ENCODE measurements at places on chromosomes 2 and 18.

- DNase-seq, result no peak
Observed at GRCh38 chr2:12169721-12170120, 423.3 kb downstream of the LPIN1 start.

DNA sequence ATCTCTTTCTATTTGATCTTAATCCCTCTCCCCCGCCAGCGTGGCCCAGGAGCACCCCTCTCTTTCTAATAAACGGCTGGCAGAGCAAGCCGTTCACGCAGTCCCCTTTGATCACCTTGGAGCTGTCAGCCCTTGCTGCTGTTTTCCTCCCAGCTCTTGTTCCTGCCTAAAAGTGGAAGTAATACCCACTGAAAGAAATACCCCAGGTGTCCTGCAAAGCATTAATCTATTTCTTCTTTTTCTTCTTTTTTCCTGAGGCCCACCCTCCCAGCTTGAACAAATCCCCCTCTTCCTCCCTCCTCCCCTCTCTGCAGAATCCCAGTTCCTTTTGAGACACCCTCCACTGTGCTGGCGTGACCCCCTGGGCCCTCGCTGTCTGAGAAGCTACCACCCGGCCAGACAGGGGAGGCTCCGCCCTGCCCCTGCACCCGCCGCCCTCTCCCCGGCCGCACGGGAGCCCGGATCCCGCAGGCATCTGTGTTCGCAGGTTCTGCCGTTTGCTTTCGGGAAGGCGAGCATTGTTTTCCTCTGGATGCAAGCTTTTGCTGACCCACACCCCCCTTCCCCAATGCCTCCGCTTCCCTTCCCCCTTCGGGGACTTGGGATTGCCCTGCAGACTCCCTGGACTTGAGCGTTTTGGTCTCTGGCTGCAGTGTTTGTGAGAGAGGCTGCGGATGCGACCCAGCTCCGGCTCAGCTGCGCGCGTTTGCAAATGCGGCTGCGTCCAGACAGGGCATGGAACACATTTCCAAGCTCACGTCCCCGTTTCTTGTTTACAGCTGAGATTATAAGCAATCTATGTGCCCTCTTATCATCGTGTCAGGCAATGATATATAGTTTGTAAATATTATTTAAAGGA is 631.5 kb downstream of the NYAP2 start:
- DNase-seq, result peak; percentile 52

GRCh38 chr2:21041462-21041861 is 2.4 kb downstream of the APOB start:
- no peak for DNase-seq

- DNase-seq, result no peak
Observed at GRCh38 chr2:47535073-47535472, 132.1 kb downstream of the MSH2 start.

GRCh38 chr2:44934983-44935728 is 6.3 kb upstream of the SIX3 start:
- no peak for DNase-seq

- DNase-seq, result peak; percentile 20
Observed at GRCh38 chr2:40488101-40488601, 36.3 kb upstream of the SLC8A1 start.

DNA sequence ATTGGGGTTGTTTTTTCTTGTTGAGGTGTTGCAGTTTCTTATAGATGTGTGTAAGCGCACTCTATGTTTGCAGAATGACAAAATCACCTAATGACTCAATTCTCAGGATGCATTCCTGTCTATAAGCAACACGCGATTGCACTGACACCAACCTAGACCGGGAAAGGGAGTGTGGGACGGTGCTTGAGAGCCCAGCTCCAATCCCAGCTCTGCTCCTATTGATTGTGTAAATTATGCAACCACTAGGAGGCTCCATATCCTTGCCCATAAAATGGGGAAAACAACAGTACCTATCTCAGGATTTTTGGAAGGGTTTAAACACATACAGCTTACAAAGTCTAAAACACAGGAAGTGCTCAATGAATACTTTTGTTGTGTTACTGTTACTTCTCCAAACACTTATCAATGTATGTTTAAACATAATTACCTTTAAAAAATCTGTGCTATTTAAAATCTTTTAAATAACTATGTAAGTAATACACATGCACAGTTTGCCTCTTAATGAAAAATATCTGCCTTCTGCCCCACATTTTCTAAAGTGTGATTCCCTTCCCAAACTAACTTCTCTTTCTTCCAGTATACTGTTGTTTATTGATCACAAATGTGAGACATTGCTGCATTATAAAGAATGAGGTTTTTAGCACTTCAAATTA is 132.5 kb downstream of the SPHKAP start:
- DNase-seq, result peak; percentile 65

DNA sequence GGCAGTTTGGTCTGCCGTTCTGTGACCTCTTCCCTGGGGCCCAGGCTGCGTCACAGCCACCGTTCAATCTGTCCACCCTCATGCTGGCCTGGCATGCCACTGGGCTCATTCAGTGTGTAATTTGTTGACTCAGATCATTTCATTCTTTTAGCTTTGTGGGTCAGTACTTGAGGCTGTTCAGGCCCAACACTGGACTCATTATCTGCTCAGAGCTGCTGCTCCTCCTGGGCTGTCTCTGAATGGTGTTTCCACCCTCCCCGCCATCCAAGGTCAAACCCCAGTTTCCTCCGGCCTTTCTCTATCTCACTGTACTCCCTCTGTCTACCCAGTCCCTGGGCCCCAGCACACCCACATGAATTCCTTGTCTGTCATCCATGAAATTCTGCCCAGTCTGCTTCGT is 152.4 kb upstream of the NCK2 start:
- DNase-seq, result no peak

DNA sequence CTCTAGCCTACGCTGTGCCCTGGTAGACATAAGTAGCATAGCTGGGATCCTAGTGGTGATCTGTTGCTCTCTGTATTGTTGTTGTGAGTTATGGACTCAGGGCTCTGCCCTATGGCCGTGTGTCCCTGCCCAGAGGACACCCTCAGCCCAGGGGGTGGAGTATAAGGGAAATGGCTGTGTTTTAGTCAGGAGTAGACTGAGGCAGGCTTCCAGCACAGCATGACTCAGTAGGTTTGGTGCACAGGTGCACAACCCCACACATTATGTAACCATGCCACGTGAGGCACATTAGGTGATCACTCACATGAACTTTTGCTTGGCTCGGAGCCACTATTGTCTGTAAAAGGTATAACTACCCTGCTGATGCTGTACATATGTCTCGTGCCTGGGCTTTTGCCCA is 59.9 kb upstream of the PEX13 start:
- DNase-seq, result no peak

GRCh38 chr2:114550895-114551793 is 108.7 kb downstream of the DPP10 start:
- DNase-seq, result peak; percentile 61

- DNase-seq, result no peak
Observed at GRCh38 chr2:231364061-231364460, 31.4 kb upstream of the B3GNT7 start.

DNA sequence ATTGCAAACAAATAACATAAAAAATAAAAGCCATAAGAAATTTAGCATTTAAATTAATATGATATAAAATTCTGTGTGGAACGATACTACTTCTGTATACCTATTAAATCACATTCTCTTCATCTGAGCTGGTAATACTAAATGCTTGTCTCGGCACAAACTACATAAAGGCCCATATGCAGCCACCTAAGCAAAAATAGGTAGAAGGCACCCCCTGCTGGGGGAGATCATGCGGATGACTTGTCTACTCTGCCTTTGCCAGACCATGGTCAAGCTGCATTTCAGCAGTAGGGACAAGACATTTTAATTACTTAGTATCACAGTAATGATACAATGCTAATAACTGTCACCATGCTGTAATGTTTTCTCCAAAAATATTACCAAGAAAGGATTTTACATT is 108.0 kb downstream of the CDH19 start:
- peak; percentile 87 for DNase-seq
